GM04504 (cell line): ENCODE measurements at places on chromosomes 6 and 20.

DNA sequence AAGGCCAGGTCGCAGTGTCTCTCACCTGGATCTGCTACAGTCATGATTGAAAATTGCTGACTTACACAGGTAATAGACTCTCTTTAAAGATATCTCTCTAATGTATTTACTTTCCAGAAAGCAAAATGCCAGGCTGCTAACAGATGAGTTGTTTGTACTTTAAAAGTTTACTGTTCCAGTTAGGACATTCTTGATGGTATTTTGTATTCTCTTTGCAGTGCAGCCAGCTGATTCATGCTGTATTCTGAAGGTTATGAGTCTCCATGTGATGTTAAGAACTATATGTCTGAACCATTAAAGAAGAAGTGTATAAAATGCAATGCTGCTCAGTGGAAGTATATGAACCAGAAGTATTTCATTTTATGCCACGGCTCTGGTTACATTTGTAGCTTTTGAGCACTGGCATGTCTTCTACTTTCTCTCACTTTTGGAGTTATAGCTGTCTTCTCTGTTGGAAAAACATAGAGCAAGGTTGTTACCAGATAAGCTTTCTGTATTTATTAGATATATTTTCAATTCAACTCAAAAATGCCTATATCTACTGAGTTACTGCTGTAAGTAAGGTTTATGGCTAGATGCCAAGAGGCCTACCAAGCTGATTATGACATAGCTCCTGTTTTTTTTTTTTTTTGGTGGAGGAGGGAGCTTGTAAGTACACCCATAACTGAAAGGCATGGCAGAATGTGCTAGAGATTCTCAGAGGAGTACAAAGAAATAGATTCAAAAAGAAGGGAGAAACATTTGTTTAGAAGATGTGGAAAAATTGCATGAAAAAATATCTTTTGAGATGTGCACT, 130.5 kb upstream of the MAN1A1 start:
- DNase-seq, result no peak

GRCh38 chr6:27168108-27168507, 79.4 kb upstream of the PRSS16 start:
- no peak for DNase-seq

DNA sequence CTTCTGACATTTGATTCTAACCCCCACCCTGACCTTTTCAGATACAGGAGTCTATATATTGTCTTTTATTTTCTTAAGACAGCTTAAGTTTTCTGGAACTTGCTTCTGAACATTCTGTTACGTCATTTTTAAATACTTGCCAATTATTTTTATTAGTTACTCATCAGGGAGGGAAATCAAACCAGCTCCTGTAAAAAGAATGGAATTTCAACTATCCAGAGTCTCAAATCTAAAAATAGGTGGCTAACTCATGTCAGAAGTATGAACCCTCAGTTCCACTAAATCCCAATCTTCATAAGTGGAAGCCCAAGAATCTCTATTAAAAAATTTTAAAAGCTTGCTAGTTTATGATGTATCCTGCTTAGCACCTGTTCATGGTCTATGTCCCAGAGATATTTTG, 900.0 kb downstream of the KIF16B start:
- DNase-seq, result no peak

DNA sequence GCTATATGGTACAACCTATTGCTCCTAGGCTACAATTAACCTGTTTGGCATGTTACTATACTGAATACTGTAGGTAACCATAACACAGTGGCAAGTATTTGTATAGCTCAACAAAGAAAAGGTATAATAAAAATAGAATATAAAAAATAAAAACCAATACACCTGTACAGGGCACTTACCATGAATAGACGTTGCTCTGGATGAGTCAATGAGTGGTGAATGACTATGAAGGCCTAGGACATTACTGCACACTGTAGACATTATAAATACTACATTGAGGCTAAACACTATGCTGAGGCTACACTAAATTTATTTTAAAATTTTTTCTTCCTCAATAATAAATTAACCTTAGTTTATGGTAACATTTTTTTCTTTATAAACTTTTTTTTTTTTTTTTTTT, 18.6 kb downstream of the ELOVL5 start:
- DNase-seq, result no peak

DNA sequence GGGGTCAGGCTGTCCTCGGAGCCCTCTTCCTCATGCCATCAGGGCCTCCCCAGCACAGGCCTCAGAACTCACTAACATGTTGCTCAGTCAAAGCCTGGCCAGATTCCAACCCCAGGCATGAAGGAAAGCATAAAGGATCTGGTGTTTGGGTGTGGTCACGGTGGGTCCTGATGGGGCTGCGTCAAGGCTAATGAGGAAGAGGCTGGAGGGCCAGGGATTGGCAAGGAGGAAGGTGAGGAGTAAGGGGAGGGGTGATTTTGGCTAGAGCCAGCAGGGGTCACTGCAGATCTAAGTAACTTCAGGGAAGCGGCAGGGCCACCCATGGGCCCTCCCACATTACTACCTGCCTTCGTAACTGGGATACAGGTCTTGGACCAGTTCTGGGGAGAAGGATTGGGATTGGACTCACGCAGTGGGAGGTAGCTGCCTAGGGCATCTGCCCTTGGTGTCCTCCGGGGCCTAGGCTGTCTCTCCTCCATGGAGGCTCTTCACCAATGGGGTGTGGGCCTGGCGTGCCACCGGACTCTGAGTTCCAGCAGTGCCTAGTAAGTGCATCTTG, 36.2 kb upstream of the MRPS18A start:
- no peak for DNase-seq
